SW480 (cell line): ENCODE measurements at places on chromosomes 5 and 9.

DNA sequence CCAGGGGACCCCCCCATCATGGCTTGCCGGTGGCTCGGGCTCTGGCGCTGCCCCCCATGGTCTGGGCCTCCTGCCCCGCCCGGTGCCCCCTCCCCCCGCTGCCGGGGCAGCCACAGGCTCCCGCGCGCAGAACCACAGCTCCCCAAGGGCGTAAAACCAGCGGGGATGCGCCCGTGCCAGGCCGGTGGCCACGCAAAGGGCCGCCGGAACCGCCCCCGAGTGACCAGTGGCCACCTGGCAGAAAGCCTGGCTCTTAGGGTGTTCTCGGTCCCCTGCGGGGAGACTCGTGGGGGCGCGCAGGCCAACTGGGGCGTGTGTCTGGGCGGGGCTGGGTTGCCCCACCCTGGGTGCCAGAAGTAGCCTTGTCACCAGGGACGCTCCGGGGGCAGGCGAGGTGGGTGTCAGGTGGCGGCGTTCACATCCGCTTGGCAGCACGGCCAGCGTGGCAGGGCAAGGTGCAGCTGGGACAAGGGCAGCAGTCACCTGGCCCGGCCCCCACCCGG lies 515 bp upstream of the AGPAT2 start:
- DNase-seq: peak; percentile 84

- no peak for DNase-seq
These were observed 23.9 kb downstream of the GTF3C4 start for GRCh38 chr9:132694144-132694543.

DNA sequence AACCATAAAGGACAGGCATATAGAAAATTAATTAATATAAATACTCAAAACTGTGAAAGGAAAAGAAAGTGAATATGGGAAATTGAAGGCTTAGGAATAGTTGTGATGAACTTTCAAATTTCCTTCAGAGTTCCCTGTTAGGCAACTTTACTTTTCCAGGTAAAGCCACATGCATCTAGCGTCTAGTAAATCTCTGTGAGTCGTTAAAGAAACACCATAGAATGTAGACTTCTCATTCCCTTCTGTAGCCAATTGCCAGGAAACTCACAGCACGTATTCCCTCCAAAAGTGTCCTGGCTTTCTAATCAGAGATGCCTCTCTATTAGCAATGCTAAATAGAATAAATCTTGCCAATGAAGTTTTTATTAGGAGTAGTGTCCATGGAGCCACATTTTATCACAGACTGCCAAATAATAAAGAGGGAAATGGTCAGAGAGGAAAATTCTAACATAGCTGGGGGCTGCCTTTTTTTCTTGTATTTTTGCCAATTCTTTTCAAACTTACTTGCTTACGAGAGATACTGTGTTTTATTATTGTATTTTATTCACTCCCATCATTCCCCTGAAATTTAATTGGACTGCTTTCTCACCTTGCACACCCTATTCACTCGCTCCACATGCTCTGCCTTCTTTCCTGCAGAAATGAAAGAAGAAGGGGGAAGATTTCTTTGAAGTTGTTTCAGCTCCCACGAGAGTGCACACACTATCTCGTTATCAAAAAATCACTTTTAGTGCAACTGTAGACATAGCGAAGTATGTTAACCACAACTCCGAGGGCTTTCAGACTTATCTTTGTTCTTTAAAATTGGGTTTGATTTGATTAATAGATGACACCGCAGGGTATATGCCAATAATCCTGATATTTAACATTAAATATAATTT lies 439.0 kb downstream of the CSNK1G3 start:
- no peak for DNase-seq

GRCh38 chr9:14769230-14769571 lies 46.7 kb upstream of the CER1 start:
- peak; percentile 44 for DNase-seq

DNA sequence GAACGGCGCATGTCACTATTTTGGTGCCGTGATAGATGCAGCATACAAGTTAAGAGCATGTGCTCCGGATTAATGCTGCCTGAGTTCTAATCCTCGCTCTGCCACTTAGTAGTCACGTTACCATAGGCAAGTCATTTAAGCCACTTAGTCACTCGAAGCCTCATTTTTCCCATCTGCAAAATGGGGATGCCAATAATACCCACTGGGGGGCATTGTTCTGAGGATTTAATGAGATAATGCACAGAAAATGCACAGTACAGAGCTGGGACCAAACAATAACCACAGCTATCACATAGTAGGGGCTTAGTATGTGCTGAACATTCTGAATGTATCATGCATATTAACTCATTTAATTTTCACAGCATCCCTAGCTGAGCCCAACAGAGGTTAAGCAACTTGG lies 9.1 kb downstream of the NIPAL4 start:
- DNase-seq: no peak

DNA sequence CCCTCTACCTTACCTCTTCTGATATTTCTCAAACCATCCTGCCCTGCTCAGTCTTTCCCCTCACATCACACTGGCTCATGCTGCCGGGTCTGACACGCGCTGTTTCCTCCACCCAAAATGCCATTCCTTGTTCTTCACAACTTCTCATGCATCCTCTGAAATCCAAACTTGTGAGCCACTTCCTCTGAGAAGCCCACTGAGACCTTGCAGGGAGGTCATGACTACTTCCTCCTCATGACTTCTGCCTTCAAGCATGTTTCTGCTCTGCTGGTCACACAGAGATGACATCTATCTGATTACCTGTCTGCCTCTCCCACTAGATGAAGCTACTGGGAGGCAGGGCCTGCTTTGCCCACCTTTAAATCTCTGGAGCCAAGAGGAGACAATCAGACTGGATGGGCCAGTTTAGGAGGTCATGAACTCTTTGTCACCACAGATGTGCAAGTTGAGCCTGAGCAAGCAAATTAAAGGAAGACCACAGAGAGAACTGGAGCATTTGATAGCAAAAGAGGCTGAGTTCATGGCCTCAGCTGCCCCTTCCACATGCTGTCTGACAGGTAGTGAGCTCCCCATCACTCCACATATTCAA lies 119.8 kb upstream of the TBC1D2 start:
- peak; percentile 6 for DNase-seq

DNA sequence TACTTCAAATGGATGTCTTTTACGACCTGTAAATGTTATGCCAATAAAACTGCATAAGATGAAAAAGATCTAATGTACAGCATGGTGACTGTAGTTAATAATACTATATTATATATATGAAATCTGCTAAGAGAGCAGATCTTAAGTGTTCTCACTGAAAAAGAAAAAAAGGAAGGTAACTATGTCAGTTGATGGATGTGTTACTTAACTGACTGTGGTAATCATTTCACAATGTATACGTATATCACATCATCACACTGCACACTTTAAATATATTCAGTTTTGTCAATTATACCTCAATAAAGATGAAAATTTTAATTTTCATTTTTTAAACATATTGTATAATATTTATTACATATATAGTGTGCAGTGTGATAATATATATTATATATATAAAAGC lies 31.9 kb downstream of the THBS4 start:
- no peak for DNase-seq

DNA sequence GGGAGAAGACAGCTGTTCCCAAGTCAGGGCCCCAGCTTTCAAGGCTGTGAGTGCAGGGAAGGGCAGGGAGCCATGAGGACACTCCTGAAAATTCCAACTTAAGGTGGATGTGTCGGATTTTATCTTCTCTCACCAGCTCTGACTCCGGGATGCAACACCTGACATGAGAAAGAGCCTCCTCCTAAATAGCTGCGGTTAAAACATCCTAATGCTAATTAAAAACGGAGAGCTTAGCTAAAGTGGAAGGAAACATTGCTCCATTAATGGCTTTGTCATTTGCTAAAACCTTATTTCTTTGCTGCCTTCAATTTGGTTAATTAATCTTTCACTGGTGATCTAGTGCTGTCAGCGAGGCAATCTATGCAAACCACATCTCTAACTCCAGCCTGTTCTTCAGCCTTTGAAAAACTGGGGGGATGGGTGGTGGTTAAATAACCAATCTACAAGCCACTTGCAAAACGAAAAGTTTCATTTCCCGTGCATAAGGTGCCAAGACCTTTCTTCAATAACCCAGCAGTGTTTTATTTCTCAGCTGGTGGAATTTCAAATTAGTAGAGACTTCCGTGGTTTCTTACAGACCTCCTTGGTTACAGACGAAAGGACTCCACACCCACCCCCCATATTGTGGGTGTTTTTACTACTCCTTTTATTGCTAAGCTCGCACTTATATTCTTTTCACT lies 379.6 kb downstream of the MLLT3 start:
- DNase-seq: no peak

- DNase-seq: no peak
These were observed 70.7 kb upstream of the RANBP6 start for GRCh38 chr9:6086006-6086655.

DNA sequence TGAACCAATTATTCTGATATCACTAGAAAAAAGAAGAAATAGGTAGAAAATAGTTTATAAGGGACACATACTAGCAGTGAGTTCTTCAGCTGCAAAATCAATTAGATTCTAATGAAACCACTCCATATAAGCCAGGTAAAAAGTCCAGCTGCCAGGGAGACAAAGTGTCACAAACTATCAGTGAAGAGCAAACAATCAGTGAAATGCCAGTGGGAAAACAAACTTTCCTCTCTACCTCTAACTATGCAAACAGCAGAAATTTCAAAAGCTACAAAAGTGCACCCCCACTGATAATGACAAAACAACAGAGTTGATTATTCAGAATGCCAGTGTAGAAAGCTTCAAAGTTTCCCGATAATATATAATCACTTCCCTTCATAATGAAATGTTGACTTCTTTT lies 637.2 kb upstream of the ITGA1 start:
- no peak for DNase-seq

DNA sequence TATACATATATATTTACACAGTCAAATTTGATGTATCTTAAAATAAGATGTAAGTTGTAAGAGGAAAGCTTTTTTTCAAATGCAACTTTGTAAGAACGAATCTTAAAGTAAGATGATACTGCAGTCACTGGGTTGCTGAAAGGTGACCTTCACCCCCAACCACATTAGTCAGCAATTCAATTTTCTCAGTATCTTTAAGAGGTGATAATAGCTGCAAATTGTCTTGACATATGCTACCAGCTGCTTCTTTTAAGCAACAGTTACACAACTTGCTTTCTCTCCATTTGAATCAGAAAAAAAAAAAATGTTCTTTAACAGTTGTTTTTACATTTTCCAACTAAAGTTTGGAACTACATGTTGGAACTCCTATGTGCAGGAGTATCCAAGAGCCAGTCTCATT lies 246.6 kb upstream of the CCNG1 start:
- no peak for DNase-seq

- no peak for DNase-seq
These were observed 12.8 kb downstream of the JADE2 start for GRCh38 chr5:134538296-134538695.

DNA sequence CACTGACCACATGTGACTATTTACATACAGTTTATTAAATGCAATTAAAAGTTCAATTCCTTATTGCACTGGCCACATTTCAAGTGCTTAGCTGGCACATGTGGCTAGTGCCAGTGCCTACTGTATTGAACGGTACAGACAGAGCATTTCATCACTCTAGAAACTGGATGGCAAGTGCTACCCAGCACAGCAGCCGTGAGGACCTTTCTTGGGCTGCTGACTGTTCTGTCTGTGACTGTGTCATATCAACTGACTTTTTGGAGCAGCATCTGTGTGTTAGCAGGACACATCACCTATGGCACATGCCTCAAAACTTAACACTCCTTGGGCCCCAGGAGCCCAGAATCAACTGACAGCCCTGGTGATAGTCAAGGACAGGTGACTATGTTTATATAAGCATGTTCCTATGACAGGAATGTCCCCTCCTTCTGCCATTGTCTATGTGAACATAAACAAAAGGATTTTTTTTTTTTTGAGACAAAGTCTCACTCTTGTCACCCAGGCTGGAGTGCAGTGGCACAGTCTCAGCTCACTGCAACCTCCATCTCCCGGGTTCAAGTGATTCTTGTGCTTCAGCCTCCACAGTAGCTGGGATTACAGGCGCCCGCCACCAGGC lies 8.9 kb downstream of the IRF1 start:
- DNase-seq: no peak

DNA sequence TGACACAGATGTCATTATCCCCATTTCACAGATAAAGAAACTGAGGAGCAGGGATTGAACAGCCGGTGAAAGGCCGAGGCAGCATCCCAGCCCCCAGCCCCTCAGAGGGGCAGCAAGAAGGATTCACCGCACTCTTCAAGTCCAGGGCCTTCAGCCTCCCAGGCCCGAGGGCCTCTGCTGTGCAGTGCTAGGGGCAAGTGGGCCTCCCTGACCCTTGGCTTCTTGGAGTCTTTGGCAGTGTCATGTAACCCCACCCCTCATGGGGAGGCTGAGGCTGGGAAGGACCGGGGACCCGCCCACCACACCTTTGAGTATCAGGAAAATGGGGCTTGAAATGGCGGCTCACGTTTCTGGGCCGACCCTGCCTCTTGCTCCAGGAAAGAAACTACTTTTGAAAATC lies 28.7 kb upstream of the RXRA start:
- DNase-seq: no peak

DNA sequence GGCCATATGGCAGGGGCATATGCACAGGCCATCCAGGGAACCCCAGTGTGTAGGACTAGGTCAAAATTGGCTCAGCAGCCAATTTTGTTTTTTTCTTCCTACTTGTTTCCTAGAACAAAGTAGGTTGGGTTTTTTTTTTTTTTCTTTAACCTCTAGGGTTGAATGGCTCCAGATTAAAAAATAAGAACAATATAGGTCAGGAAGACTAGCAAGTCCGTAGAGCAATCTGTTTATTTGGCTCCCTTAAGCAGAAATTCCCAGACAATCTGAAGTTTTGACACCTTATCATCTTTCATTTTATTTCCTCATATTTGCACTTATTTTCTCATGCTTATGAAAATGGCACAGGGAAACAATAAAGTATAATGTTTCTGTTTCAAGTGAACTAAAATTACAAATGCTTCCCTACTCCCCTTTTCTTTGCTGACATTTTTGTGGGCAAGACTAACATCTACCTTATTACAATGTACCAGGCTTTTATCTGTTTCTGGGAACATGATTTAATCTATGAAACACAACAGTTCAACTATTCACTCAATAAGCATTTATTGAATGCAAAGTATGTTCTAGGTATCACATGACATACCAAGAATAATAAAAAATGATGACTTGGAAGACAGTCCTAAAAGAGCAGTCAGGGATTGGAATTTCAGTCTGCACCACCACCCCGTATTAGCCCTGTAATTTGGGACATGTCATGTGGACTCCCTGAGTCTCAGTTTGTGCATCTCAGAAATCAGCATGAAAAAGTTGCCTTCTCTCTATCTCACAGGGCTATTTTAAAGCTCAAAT lies 30.5 kb downstream of the TLR4 start:
- DNase-seq: no peak

- peak; percentile 73 for DNase-seq
These were observed 5.3 kb upstream of the SUSD1 start for GRCh38 chr9:112180387-112180881.
